ENCODE measurements at places on chromosomes 5 and 9.

DNA sequence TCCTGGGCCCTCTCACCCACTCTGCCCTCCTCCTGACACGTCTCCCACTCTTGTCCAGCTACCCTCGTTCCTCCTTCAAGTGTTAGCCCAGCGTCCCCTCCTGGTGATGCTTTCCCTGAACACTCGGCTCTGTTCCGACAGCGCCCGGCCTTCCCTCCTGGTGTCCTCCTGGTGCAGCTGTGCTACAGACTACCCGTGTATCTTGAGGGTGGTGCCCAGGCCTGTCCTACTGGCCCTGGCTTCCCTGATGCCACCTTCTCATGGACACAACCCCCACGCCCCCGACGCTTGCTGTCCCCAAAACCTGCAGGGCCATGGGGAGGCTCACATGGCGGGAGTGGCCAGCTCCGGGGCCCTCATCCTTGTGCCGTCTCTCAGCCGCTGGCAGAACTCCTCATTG is 21.4 kb upstream of the SCGB3A1 start:
- DNase-seq = no peak

DNA sequence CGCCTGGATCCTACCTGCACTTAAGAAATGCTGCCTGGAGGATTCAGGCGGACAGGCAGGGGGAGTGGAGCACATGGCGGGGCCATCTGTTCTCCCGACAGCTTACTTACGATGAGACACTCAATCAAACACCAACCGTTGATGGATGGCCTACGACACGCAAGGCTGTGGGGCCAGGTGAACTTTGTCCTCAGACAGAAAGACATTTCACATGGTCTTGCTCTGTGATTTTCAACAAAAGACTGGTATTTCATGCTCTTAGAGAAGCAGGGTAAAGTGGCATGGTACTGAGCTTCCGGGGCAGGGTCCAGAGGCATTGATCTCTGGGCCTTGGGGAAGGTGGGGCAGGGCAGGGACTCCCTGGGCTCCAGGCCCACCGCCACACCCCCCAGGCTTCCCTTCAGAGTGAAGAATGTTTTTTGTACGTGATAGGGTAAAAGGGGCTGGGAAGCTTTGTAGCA is 9.1 kb upstream of the OLFM1 start:
- no peak for DNase-seq

DNA sequence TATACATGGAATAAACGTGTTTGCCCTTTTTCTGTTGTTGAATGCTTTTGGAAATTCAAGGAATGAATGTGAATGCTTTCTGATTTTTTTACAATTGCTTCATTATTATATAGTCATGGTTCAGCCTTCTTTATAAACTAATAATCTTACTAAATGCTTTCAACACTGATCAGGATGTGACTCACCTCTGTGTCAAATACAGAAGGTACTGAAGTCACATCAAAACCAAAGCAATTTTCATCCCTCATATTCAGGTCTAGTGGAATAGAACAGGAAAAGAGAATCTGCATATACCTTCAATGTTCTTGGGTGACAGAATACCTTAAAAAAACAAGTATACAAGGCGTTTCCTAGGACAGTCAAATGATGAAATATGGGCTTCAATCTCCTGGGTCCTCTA is 170.7 kb downstream of the PDE4D start:
- DNase-seq = no peak

- no peak for DNase-seq
These were observed 51.3 kb upstream of the GOLPH3 start for GRCh38 chr5:32225445-32225844.

DNA sequence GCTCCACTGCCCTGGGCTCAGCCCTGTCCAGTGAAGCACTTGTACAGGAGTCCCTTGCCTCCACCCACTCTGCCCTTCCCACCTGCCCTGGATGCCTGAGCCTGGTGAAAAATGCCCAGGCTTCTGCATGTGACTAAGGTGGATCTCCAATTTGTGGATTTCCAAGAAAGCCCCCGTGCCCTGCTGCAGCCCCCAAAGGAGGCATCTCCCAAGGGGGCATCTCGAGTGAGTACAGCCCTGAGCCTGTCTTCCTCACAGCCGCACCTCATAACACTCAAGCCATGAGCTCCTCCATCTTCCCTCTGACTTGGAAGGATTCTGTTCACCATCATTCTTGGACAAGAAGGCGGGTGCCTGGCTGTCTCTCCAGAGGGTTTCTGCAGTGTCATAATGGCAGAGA is 158.0 kb upstream of the PPP1R26 start:
- DNase-seq = no peak

GRCh38 chr5:53613061-53613460 is 52.6 kb downstream of the NDUFS4 start:
- no peak for DNase-seq

DNA sequence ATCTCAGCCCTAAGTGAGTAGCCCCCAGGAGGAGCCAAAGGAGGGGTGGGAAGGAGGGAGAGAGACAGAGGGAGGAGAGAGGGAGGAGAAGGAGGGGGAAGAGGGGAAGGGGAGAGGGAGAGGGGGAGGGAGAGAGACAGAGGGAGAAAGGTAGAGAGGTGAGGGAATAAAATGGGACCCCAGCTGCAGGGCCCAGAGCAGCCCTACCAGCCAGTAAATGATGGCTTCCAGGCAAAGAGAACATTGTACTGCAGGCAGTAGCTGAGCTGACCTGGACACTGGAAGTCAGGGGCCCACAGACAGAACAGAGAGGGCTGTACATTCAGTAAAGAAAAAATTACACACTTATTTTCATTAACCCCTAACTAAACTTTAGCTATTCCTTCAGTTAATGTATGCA is 57.8 kb upstream of the GNE start:
- DNase-seq = no peak

DNA sequence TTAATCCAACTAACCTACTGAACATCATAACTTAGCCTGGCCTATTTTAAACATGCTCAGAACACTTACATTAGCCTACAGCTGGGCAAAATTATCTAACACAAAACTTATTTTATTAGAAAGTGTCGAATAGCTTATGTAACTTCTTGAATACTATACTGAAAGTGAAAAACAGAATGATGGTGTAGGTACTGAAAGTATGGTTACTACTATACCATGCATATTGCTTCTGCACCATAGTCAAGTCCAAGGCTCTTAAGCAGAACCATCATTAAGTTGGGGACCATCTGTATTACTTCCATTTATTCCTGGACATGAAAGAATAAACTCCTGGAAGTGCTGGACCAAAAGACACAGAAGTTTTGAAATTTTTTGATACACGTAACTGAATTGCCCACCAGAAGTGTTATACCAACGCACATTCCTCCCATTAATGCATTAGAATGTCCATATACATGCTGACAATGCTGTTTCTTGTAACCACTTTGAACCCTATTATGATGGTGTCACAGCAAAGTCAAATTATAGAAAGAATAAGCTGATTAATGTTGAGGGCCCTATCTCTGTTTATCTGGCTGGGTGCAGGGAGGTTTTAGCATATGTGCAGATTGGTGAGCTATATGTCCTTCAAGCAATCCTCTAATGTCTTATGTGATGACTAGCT is 375.7 kb downstream of the ACTL7B start:
- no peak for DNase-seq

GRCh38 chr5:128480906-128481633 is 57.0 kb downstream of the FBN2 start:
- no peak for DNase-seq

DNA sequence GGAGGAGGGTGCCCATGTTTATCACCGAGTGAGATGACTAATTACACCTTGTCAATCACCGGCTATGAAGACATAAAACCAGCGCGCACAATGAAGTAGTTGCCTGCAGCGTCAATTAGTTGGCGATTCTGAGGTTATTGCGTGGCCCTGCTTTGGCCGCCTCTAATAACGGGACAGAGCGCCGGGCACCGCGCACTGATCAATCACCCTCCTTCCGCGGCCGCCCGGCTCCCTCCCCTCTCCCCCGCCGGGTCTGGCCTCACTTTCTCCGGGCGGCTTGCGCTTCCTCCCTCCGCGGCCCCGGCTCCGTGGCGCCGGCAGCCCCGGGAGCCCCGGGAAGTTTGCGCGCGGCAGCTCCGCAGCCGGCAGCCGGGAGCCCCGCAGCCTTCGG is 3.3 kb upstream of the LHX2 start:
- no peak for DNase-seq

- DNase-seq = no peak
These were observed 31.0 kb upstream of the TCF7 start for GRCh38 chr5:134083517-134083916.

DNA sequence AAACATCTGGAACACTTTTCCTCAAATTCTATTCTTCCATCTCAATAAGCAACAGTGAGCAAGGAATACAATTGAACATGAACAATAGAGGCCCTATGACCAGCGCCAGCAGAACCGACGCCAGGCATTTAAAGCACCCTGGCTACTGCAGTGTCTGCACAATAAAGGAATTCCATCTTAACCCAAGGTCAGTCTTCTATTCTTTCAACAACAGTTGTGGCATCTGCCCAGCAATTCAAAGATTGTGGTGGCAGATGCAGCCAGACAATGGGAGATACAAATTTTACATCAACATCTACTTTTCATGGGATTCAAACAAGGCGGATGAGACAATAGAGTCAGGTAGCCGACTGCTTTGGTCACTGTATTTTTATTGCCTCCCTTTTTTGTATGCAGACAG is 65.9 kb downstream of the ELL2 start:
- no peak for DNase-seq

DNA sequence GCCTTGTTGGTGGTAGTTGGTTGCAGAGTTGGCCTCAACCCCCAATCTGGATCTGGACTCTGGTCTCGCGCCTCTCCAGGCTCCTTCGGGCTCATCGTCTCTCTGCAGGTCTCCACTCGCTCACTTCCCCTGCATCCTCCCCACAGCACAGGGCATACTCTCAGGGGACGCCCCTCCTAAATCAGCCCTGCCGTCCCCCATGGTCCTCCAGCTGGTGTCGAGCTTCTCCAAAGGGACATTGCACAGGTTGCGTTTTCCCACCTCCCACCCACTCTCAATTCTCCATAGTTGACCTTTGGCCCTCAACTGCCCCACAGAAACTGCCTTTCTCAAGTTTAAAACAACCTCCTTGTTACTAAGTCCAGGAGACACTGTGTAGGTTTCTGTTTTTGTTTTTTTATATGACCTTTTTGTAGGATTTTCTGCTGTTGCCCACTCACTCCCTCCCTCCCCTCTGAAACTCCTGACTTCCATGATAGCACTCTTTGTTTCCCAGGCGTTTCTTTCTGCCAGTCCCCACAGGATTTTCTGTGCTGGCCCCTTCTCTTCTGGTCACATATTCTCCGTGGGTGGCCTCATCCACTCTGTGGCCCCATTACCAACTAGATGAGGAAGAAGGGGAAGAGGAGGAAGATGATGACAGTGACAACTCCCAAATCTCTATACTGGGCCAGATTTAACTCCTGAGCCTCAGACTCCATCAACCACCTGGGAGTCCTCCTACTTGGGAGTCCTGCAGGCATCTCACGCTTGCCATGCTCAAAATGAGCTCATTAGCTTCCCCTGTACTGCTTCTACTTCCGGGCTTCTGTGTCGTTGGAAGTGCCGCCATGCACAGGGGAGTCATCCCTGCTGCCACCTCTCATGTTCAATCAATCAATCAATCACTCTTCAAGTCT is 50.3 kb downstream of the ALG2 start:
- DNase-seq = no peak

GRCh38 chr5:40738502-40738901 is 17.3 kb downstream of the TTC33 start:
- DNase-seq = no peak

DNA sequence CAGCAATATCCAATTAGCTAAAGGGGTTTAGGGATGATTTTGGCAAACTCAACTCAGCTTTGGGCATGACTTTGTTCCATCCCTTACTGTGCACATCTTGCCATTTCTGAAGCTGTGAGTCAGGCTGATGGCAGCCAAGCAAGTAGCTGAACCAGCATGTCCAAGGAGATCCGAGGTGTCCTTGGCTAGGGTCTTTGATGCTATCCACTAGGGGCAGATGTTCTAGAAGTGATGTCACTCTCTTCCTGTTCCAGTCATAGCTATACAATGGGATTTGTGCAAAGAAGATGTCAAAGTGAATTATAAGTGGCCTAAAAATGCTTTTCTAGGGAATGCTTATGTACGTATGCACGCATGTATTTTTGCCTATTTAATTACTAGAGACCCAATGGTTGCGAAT is 160.8 kb upstream of the PAPPA start:
- no peak for DNase-seq

- DNase-seq = no peak
These were observed 1798.4 kb upstream of the WWC1 start for GRCh38 chr5:166493040-166493439.

- DNase-seq = no peak
These were observed 28.3 kb downstream of the SLC6A3 start for GRCh38 chr5:1416856-1417469.

DNA sequence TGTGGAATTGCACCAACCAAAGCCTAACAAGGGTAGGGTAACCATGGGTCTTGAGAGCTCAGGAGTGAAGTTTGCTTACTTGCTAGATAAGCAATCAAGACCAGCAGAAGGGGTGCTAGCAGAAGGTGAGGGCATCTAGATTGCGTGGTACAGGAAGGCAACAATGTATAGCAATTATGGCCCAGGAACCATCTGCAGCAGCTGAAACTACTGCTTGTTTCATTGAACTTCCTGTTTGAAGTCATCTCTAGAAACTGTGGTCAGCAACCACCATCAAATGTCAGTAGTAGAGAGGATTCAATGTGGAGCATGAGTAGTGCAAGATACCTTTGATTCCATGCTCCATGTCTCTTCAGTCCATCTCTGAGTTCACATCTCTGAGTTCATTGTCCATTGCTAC is 462.1 kb upstream of the GRAMD2B start:
- DNase-seq = no peak

GRCh38 chr5:100772548-100772947 is 130.5 kb downstream of the ST8SIA4 start:
- DNase-seq = no peak

GRCh38 chr5:15526413-15526812 is 26.4 kb downstream of the FBXL7 start:
- no peak for DNase-seq

DNA sequence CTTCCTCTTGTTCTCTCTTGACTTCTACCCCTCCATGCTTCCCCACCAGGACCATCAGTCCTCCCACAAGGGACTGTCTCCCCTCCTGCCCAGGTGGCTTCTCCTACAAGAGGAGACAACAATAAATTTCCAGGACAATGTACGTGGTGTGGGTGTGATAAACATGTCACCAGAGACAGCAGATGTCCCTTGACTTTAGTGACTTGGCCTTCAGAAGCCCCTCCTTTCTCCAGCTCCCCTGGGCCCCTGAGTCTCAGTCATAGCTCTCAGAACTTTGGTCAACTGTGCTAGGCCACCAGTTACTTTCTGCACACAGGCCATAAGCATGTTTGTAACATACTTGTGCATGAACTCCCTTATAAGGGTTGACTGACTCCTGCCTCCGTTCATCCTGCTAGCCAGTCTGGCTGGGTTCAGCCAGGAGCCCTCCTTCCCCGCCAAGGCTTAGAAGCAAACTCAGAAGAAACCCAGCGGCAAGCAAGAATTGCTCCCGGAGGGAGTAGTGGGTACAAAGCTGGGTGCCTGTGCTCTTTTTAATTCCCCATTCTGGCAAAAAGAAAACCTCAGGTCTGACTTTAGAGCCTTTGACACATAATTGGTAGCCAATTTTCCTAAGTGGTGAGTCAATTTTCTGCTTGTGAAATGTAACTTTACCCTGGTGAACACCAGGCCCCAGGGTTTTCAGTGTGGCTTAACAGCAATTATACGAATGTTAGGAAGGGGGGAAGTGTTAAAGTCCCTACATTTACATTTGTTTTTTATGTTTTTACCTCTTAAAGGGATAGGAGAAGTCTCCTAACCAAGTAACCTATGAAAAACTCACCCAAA is 49.2 kb downstream of the EBF1 start:
- no peak for DNase-seq

Measured in GM12892 (cell line).